Brain microvascular endothelial cell (primary cell): ENCODE measurements at places on chromosomes 5 and 9.
A peak's percentile ranks its signal among the peaks of the same experiment; 100 is the strongest.

- DNase-seq = peak; percentile 24
Measured at GRCh38 chr9:87140605-87141109, 193.4 kb upstream of the GAS1 start.

DNA sequence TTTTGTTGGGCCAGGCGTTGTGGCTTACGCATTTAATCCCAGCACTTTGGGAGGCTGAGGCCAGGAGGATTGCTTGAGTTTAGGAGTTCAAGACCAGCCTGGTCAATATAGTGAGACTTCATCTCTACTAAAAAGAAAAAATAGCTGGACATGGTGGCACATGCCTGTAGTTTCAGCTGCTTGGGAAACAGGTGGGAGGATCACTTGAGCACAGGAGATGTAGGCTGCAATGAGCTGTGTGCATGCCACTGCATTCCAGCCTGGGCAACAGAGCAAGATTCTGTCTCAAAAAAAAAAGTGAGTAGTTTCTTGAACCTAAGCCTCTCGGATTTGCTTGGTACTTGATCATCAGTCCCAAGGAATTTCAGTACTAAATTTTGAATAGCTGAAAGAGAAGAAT lies 26.9 kb downstream of the G3BP1 start:
- DNase-seq = no peak

GRCh38 chr9:114499528-114499927 lies 5.7 kb downstream of the WHRN start:
- DNase-seq = no peak

DNA sequence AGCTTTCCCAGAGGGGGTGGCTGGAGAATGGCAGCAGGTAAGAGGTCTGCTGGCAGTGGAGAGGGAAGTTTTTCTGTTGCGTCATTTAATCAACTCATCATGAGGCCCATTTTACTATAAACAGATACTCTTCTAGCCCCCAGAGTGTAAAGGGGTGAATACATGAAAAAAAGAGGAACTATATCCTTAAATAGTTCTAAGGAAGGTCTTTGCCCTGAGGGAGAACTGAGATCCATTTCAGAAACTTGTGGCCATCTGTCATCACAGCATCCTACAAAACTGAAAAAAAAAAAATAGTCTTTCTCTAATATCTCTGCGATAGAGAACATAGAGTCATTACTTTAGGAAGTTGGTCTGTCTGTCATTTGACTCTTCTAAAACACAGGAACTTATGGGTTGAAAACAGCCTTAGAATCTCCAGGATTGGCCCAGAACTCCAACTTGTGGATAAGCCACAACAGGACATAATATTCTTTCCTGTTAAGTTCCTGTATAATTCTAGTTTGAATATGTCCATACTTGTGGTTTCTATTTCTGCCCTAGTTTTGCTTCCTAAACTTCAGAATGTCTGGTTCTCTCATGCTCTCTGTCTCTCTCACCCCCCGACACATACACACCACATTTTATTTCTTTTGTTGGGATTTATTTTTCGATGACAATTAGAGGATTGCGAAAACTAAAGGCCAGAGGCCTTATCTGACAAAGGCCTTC lies 238.5 kb upstream of the PIK3R1 start:
- no peak for DNase-seq

- DNase-seq = no peak
Measured at GRCh38 chr9:79490657-79491248, 81.0 kb upstream of the TLE4 start.

DNA sequence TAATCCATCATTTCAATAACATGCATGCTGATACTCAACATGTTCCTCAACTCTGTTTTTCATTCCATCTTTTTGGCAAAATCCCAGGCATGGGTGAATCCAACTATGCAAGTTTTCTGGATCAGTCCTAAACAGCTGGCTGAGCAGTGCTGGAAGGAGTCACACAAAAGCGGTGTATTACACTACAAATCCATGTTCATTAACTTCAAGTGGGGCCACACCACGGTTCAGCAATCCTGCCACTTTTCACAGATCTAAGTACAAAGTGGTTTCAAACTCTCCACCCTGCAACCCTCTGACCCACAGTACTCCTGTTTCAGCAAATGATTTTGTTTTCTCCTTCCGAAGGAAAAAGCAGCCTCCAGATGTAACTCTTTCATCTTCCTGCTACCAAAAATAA lies 222.5 kb downstream of the EPB41L4A start:
- no peak for DNase-seq

DNA sequence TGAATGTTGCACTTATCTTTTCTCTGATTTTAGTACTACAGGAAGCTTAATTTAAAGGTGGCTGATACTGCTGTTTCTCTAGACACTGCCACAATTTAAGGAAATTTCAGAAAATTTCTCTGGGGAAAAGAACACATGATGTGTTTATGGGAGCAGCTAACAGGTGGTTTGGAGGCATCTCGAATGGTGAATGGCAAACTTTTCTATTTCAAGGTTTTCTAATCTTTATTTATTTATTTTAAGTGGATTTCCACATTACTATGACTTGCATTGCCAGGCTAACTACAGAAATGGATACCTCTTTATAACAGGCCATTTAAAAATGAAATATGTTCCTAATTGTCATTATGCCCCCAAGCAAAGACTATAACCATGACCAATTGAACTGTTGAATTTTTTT lies 50.4 kb downstream of the PDE6A start:
- no peak for DNase-seq

GRCh38 chr5:157915638-157916037 lies 56.7 kb upstream of the CLINT1 start:
- peak; percentile 41 for DNase-seq

DNA sequence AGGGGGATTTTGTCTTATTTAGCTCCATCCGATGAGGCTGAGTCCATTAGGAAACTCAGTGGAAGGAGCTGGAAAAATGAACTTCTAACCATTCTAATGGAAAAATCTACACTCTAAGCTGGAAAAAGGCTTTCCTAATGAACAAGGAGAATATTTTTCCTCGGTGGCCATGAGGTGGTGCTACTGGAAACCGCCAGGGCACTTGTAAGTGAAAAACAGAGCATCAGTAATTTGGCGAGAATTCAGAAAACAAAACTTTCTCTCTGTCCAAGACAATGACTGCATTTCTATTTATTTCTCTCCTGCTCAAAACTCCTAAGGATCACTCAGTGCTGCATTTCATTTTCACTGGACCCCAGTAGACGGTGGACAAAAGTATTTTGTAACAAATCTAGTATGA lies 237.6 kb downstream of the TENT4A start:
- no peak for DNase-seq

DNA sequence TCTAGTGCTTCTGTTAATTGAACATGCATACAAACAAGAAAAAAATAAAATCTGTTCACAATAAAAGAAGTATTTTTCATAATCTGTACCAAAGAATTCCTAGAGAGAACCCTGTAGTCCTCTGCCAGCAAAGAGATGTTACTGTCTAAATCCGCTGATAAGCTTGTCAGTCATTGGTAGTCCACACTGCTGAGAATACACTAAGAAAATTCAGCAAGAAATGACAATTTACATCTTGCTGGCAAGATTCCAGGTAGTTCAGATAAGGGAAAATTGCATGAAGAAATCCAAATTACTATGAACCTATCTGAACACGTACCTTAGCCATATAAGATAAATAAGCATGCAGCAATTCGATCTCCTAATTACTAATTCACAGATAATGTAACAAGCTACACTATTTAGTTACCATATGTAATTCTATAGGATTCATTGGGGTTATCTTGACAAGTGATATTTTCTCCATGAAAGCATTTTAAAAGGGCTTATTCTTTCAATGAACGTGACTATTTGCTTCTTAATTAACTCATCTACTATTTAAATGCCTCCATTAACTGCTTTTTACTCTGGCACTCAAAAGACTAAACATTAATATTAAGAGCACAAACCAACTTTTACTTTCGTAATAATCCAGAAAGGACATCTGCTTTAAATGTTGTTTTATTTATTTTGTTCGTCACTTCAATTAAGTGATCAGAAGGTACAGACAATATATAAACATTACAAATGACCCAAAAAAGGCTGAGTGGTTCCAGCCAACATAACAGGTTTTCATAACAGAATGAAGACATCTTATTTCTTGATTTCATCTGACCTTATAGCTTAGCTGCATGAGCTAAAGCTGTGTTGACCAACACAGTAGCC lies 9.7 kb downstream of the MPDZ start:
- no peak for DNase-seq

GRCh38 chr5:135102716-135103574 lies 68.9 kb upstream of the PITX1 start:
- DNase-seq = no peak

- DNase-seq = peak; percentile 36
Measured at GRCh38 chr9:109733690-109734089, 46.3 kb upstream of the PALM2AKAP2 start.

DNA sequence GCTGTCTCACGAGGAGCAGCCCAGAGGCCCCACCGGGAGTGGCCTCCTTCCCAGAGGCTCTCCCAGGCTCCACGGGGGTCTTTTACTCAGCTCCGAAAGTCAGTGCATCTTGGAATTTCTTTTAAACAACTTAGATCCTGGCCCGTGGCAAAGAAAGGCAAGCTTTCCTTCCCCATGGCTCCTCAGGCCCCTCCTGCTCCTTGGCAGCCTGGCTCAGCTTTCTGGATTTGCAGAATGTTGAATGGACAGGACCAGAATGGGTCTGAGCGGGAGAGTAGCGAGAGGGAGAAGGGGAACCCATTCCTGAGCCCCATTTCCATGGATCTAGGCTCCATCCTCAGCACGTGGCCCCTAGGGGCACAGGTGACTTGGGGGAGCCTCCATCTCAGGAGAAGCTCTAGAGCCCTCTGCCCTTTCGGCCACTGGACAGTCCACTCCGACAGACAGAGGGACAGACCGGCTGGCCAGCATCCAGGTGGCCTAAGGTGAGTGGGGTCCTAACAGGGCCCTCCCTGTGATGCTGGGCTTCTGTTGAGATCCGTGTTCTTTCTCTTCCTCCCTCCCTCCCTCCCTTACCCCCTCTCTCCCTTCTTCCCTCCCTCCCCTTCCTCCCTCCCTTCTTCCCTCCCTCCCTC lies 173.9 kb upstream of the PPP1R26 start:
- DNase-seq = no peak

DNA sequence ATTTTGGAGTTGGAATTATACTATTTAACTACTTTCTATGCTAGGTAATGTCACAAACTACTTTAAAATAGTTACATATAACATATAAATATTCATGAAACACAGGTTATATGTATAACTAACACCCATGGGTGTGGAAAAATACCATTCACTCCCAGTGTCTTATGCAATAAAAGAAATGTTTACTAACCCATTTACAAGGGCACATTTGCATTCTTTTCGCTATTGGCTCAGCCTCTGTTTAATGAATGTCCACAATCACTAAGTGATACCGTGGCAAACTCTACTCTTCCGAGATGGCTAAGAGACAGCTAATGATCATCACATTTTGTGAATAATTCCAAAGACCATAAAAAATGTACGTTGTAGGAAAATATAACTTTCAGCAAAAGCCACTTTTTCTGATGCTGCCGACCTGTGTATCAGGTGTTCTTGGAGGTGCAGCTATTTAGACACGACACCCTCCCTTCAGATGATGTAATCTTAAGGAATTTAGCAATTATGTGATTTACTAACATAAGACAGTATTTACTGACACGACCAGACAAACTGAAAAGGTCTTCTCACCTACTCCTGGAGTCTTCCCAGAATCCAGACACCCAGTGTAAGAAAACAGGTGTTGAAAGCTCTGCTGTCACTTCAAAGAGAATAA lies 121.7 kb upstream of the FAM120A start:
- DNase-seq = no peak

- no peak for DNase-seq
Measured at GRCh38 chr9:128042043-128042442, 25.1 kb downstream of the NAIF1 start.

GRCh38 chr9:87441251-87441650 lies 56.4 kb upstream of the DAPK1 start:
- DNase-seq = no peak

- DNase-seq = no peak
Measured at GRCh38 chr5:143218517-143219170, 184.8 kb downstream of the NR3C1 start.

DNA sequence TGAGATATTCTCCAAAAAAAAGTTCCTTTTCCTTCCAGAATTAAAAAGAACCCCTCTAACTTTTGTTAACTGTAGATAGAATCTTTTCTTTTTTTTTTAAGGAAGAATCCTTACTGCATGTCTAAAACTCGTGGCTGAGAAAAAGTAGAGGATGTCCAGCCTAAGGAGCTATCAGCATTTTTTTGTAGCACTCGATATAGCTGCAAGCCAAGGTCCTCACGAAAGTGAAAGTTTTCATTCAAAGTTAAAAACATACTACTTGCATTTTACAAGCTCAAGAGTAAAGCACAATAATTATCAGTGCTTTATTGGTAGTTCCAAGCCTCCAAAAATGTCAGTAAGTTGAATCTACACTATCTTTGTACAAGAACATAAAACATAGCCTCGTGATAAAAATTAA lies 28.7 kb upstream of the ZSWIM6 start:
- DNase-seq = no peak
